ENCODE measurements at places on chromosomes 1 and 21. TPM values are rescaled to one million over a fixed set of nuclear protein-coding genes. Genes with fewer than 3 reads are reported as not detected.

DNA sequence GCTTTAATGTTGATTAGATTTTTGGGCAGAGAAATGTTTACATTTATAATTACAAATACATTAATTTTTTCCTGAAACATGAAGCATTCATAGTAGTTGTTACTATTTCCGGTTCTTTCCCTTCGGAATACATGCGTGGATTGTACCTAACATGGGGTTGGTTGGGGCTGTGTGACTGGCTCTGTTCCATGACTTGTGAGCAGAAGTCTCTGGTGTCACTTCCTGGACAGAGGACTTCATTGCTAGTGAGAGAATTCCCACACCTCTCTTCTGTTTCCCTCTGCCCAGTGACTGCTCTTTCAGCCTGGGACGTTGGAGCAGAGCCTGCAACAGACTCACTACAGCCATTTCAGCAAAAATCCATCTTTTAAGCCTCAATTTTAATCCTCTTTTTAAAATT is 231.4 kb downstream of the GRIK1 start:
- no peak for DNase-seq

The NECAP2 gene
- total RNA-seq: 41.5 TPM

The FLG2 gene
- not detected for total RNA-seq

The FTCD gene
- total RNA-seq: 0.52 TPM

DNA sequence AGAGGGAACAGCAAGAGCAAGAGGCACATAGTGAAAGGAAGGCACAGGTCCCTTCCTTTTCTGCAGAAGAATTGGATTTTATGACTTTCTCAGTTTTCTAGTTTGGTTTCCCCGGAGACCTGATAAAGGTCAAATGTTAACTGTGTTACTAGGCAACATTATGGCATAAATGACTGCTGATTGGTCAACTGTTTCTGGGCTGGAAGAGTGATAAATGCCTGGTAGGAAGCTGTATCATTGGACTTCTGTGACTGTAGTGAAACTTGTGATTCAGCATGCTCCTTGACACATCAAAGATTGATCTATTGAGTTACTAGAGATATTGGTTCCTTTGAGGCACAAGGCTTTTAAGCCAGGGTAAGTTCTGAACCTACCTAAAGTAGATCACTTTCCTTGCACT is 55.7 kb downstream of the LRRC8C start:
- DNase-seq: no peak

- DNase-seq: no peak
Measured at GRCh38 chr1:42105025-42105424, 48.2 kb upstream of the GUCA2B start.

- peak; percentile 20 for DNase-seq
Measured at GRCh38 chr1:228276901-228277490, 69.2 kb downstream of the OBSCN start.

DNA sequence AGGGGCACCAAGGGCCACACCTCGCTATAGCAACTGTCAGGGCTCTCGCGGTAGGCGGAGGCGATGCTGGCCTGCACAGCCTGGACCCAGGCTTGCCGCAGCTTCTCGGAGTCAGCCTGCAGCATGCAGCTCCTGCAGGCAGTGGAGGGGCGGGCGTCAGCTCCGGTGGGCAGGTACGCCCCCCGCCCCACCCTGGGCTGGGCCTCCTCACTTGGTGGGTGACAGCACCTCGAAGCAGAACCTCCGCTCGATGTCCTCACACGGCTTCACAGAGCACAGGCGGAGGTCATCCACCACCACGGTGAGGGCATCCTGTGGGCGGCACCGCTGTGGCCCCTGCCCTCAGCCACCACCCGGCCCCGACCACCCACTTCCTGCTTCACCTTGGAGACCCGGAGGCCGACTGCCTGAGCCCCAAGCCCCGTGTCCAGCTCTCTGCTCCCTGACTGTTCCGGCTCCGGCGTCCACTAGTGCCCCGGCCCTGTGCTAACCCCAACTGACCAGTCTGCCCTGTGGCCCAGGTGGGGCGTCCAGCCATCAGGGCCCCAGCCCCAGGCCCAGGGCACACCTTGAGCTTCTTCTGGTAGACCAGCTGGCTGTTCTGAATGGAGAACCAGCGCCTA is 9.8 kb downstream of the ACAP3 start:
- DNase-seq: no peak

Data from left colon (tissue), 2 donors.